T-helper 2 cell (primary cell): ENCODE measurements at places on chromosomes 6 and 20.

- no peak for DNase-seq
These were observed 9.5 kb upstream of the SIRPB1 start for GRCh38 chr20:1629321-1629720.

GRCh38 chr6:170167657-170168159 is 123.2 kb downstream of the DLL1 start:
- DNase-seq: no peak

GRCh38 chr6:97110149-97110548 is 172.9 kb downstream of the MMS22L start:
- no peak for DNase-seq

DNA sequence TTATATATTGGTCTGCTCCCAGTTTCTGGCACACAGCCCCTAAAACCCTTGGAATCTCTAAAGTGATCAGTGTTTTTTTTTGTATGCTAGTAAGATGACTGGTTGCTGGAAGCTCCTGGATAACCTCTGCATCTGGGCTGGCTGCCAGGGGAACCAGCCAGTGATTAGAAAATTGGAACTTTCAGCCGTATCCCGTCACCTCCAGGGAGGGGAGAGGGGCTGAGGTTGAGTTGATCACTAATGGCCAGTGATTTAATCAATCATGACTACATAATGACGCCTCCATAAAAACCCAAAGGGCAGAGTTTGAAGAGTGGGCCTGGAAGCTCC is 48.0 kb upstream of the NOP56 start:
- DNase-seq: no peak

DNA sequence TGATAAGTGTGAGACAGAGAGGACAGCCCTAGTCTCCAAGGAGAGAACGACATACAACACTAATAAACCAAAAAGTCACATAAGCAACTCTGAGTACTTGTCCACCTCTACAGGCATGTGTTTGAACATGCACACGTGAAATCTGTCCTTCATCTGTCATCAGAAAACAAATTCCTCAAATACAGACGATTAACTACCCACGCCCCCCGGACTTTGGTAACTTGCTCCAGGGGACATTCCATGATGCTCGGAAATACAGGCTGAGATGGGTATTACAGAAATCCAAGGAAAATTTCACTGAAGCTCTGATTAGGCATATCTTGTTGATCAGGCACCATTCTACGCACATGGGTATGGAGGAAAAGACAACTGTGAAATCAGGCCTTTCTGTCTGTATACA is 57.8 kb downstream of the LYRM4 start:
- no peak for DNase-seq

DNA sequence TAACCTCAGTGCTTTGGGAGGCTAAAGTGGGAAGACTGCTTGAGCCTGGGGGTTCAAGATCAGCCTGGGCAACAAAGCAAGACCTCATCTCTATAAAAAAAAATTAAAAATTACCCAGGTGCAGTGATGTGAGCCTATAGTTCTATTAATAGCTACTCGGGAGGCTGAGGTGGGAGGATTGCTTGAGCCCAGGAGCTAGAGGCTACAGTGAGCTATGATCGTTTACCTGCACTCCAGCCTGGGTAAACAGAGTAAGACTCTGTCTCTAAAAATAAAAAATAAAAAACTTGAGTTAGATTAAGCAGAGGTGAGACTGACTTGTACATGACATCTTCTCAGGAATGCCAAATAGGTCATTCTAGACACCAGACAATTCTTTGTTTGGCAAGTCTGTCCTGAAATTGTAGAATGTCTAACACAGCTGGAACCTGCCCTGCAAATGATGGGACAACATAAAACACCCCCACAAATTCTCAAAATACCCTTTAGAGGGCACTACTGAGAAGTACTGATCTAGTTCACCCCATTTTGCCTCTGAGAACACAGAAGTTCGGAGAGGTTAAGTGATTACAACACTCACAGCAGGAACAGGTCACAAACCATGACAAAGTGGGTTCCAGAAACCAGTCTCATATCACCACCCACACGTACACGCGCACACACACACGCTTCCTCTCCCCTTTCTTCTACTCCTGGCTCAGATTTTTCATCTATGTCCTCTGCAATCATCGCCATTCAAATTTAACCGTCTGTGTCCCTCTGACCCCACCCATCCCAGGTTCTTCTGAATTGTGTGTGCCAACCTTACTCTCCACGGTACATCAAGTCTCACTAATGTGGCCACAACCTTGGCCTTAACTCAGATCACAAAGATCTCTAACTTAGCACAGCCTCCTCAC is 38.3 kb downstream of the ARHGAP18 start:
- DNase-seq: peak; percentile 60

- DNase-seq: no peak
These were observed 186.3 kb downstream of the OGFRL1 start for GRCh38 chr6:71474942-71475341.

GRCh38 chr20:1945134-1945618 is 48.7 kb downstream of the PDYN start:
- no peak for DNase-seq

GRCh38 chr6:150535151-150535804 is 64.4 kb upstream of the PLEKHG1 start:
- no peak for DNase-seq

DNA sequence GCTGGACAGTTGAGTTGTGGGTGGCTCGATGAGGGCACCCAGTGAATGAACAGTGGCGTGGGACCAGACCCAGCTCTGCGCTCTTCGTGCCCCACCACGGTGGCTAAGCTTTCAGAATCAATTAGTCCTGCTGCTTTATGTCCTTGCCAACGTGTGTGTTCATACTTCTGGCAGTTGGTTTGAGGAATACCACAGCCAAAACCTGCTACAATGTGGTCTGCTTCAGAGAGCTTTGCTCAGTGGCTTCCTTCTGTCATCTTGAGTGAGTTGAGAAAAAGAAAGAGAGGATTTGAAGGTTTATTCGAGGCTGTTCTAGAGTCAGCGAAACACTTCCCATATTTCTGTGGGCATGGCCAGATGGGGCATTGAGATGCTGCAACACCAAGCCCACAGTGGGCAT is 39.5 kb upstream of the SLC22A2 start:
- DNase-seq: no peak

DNA sequence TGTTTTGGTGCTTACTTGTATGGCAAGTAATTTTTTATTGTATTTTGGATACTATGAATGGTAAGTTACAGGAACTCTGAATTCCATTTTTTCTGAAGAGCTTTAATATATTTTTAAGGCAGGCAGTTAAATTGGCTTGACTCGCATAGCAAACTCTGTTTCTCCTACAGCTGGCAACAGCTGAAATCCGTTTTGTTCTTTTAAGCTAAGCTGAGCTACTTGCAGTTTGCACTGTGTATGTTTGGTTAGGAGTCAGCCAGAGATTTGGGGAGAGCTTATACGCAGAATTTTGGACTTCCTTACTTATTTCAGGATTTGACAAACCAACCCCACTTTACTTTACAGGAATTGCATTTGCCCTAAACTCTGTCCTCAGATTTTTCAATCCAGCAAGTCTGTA is 179.1 kb downstream of the COL19A1 start:
- no peak for DNase-seq

DNA sequence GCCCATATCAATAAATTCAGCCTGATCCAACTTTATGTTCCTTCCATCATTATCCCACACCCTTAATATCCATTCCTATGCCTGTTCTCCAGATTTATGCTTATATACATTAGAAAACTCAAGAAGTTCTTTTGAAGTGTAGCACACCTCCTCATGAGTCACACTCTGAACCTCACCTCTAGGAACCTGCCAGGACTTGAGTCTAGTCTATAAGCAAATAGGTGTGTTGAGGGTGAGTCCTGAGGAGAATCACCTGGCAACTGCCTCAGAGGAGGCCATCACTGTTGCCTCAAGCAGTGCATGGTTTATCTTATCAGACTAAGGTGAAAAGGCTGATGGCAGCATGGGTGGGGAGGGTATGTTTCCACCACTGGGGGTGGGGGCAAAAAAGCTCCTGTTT is 496.7 kb downstream of the C6orf118 start:
- DNase-seq: no peak

DNA sequence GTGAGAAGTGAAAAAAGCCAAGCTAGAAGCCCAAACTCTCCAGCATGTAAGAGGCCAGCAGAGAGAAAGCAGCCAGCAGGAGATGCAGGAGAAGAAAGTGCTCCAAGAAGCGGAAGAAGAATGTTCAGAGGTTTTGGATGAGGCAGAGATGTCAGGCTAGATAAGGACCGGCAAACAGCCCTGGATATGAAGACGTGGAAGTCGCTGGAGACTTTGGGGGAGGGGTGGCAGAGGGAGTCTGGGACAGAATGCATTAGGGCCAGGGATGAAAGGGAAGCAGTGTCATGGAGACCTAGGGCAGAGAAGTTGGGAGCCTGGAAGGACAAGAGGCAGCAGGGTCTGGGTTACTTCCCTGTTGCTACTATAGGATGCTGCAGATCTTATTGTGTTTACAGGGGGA is 5.3 kb upstream of the SCUBE3 start:
- DNase-seq: no peak

DNA sequence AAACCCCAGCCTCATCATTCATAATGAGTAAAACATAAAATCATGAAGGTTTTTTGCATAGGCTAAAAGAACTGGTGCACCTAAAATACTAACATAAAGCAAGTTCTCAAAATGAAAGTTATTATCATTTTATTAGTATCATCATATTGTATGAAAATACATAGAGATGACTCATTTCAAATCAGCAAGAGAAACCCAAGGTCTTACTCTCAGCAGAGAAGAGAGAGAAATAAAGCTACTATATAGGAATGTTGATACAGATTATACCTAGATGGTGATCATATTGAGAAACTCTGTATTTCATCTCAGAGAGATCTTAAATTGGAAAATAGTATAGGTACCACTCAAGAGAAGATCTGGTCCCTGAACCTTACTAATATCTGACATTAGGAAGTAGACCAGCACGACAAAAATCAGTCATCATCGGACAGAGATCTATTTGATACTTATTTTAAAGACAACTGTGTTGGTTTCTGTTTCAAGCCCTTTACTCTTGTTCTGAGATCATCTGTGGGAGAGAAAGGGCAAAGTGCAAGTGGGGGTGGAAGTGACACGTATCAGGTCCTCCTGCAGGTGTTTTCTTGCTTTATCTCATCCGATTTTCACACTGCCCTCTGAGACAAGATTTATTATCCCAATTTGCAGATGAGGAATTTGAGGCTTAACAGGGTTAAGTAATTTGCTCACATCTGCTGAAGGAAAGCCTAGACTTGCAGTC is 532.3 kb downstream of the MAFB start:
- peak; percentile 52 for DNase-seq

- DNase-seq: no peak
These were observed 12.8 kb upstream of the IRAK1BP1 start for GRCh38 chr6:78854546-78854945.

DNA sequence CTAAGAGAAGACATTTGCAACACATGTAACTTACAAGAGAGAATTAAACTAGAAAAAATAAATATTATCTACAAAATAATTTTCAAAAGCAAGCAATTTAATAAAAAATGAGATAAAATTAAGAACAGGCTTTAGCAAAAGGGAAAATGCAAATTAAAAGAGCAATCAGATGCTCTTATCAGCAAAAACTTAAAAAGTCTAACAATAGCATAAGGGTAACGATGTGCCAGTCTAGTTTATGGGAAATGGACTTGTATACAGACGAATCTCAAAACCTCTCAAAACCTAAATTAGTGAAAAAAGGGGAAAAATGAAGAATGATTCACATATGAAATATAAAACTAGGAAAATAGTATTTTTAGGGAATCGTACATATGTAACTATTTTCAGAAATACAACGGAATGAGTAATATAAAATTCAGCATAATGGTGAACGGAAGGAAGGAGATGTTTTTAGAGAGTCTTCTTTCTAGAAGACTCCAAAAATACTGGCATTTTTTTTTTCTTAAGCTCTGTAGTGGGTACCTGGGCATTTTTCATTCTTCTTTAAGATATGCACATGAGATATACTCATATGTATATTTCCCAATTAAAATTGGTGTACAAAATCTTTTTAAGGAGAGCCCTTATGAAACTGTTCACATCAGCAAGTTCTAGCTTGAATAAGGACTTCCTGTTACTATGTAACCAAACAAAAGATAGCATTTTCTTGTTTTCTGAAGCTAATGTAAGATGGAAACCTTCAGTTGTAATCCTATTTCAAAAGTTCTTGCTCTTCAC is 927 bp upstream of the MANEA start:
- no peak for DNase-seq

DNA sequence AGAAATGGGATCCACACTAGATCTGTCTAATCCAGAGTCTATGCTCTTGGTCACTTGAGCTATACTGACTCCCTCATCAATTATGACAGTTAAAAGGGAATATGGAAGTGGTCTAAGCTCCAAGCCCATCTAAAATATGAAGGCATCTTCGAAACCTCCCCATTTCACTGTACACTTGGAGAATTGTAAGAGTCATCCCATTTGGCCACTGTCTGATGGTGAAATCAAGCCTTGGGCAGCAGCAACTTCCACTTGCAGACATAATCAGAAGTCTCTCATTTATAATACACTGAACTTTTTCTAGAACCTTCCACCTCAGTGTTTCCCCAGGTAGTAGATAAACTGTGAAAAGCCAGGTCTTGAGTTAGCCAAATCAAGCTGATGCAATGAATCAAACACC is 26.3 kb upstream of the UBR2 start:
- no peak for DNase-seq

- DNase-seq: peak; percentile 76
These were observed at the start of gene MANEA for GRCh38 chr6:95577304-95578105. TSS of gene MANEA (plus strand) at chr6:95577535. CDS start at chr6:95586440, 8,905 bp downstream.

DNA sequence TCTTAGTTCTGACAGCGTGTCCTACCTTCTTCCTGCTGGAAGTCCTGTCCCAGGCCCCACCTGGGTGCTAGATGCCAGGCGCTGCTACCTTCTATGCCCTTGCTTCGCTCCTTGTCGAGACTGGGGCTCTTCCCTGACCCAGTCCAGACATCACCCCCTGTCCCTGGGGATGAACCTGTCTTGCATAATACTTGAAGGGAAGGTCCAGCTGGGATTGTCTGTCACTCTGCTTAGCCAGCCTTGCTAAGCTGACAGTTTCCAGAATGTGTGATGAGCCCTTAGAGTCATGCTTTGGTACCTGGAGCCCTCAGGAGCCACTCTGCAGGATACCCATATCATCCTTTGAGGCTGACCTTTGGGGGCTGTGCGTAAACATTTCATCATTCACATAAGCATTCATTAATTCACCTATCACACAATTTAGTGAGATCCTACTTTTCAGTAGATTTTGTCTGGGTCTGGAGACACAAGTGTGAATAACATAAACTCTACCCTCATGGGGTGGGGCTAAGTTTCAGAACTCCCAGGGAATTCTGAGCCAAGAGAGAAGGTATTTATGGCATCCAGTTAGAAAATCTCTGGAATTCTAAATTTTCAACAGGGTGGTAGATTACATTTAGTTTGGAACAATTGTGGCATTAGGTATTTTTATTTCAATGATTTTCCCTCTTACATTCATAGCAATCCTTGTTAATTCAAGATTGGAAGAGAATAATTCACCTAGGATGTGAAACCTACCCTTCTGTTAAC is 151.1 kb upstream of the HDAC2 start:
- DNase-seq: no peak

DNA sequence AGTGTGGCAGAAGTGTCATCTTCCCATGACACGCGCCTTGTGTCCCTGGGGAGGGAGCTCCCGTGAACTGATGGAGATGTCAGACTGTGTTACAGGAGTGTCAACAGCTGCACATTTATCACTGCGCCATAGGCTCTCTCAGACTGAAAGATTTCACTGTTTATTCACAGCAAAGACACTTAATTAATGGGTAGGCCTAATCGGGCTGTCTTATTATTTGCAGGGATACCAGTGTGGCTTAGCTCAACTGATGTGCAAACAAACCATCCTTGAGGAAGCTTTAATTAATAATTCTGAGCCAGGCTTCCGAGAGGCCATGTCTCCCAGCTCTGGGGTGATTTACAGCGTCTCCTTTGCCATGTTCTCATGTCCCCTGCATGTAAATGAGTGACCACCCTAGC is 771.0 kb downstream of the QKI start:
- DNase-seq: no peak

GRCh38 chr20:16243470-16243869 is 329.8 kb downstream of the KIF16B start:
- no peak for DNase-seq
